Vein endothelial cell (primary cell): ENCODE measurements at places on chromosomes 3 and 15. TPM values are rescaled to one million over a fixed set of nuclear protein-coding genes. Genes with fewer than 3 reads are reported as not detected.

The ADAMTS9 gene
- total RNA-seq: 54.9 and 144 TPM in 2 replicates

The ACOX2 gene
- total RNA-seq: 2.0 and 2.6 TPM in 2 replicates

The MUC20 gene
- 0.38 and 2.0 TPM in 2 replicates for total RNA-seq

The PP2D1 gene
- not detected in 2 replicates for total RNA-seq

The GOLGA6D gene
- total RNA-seq: not detected in 2 replicates

The SLC28A1 gene
- total RNA-seq: not detected in 2 replicates

The CPN2 gene
- total RNA-seq: not detected in 2 replicates

The GOLGA8T gene
- not detected in 2 replicates for total RNA-seq

The SLC24A5 gene
- not detected in 2 replicates for total RNA-seq

The CASR gene
- total RNA-seq: under 0.01 TPM in 1 of 2 replicates, not detected in the other

The ATP13A4 gene
- under 0.01 TPM in 2 replicates for total RNA-seq

The LSM3 gene
- 6.5 and 9.6 TPM in 2 replicates for total RNA-seq

The ZIC1 gene
- total RNA-seq: not detected in 2 replicates

The SERPINI1 gene
- total RNA-seq: 0.33 and 1.1 TPM in 2 replicates

The MCTP2 gene
- total RNA-seq: 2.9 and 3.2 TPM in 2 replicates

The CHRM5 gene
- total RNA-seq: not detected in 2 replicates

The CNTN4 gene
- 0.33 and 0.48 TPM in 2 replicates for total RNA-seq

The RETNLB gene
- total RNA-seq: not detected in 2 replicates

The SLC12A1 gene
- total RNA-seq: not detected in 2 replicates

The ZNF620 gene
- 3.6 and 5.7 TPM in 2 replicates for total RNA-seq

The TMEM44 gene
- 40.8 and 55.5 TPM in 2 replicates for total RNA-seq

The STRIT1 gene
- not detected in 2 replicates for total RNA-seq

The GOLGA6L7 gene
- total RNA-seq: not detected in 2 replicates

The CAND2 gene
- 0.67 and 5.2 TPM in 2 replicates for total RNA-seq

The EFCC1 gene
- 1.3 and 2.3 TPM in 2 replicates for total RNA-seq

The BFSP2 gene
- not detected in 2 replicates for total RNA-seq

The CRABP1 gene
- total RNA-seq: not detected in 2 replicates

The HIGD2B gene
- not detected in 2 replicates for total RNA-seq

The CYP1A1 gene
- total RNA-seq: 9.1 and 10.5 TPM in 2 replicates

The DAZL gene
- not detected in 2 replicates for total RNA-seq

The CFAP20DC gene
- 1.2 and 1.3 TPM in 2 replicates for total RNA-seq

The ANKUB1 gene
- not detected in 2 replicates for total RNA-seq

The RBP2 gene
- not detected in 2 replicates for total RNA-seq
